ENCODE measurements at places on chromosomes 11 and 22. TPM values are rescaled to one million over a fixed set of nuclear protein-coding genes. Genes with fewer than 3 reads are reported as not detected.

APOA4 gene
- not detected for total RNA-seq

GSTT2 gene
- not detected for total RNA-seq

GRAP2 gene
- 1.0 TPM for total RNA-seq

VPREB1 gene
- total RNA-seq: not detected

HNRNPUL2 gene
- 19.9 TPM for total RNA-seq

SLC22A6 gene
- not detected for total RNA-seq

ZDHHC8 gene
- total RNA-seq: 30.0 TPM

CEP164 gene
- total RNA-seq: 45.1 TPM

ANKRD13D gene
- 84.7 TPM for total RNA-seq

DNA sequence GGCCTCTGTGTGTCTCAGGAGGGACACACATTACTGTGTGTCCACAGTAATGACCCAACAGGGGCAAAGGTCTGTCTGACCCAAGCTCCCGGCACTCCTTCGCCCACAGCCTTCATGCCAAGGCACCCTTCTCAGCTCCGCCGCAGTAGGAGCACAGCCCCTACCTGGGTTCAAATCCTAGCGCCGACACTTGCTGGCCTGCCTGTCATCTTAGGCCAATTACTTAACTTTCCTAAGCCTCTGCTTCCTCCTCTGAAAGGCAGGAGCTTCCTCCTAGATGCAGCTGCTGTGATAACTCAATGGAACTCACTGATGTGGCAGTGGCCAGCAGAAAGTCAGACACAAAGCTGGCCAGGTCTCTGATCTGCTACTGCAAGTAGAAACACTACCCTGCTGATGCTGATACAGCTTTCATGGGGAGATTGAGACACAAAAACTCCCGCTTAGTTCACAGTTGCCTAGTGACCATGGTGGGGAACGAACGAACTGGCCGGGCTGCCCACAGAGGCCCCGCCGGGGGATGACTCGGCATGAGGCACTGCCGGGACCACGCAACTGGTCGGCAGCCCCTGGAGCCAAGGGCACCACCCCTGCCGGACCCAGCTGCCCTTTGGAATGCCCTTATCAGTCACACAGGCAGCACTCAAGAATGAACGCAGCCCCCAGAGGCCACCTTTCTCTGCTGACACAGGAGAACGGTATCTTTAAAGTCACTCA is 8.1 kb downstream of the EHD1 start:
- no peak for DNase-seq

GRCh38 chr11:8732748-8733241 is 50.2 kb downstream of the RPL27A start:
- peak; percentile 54 for DNase-seq

- DNase-seq: no peak
Observed at GRCh38 chr11:73670808-73671207, 24.4 kb downstream of the PLEKHB1 start.

- no peak for DNase-seq
Observed at GRCh38 chr11:22670830-22671229, 4.4 kb downstream of the GAS2 start.

DNA sequence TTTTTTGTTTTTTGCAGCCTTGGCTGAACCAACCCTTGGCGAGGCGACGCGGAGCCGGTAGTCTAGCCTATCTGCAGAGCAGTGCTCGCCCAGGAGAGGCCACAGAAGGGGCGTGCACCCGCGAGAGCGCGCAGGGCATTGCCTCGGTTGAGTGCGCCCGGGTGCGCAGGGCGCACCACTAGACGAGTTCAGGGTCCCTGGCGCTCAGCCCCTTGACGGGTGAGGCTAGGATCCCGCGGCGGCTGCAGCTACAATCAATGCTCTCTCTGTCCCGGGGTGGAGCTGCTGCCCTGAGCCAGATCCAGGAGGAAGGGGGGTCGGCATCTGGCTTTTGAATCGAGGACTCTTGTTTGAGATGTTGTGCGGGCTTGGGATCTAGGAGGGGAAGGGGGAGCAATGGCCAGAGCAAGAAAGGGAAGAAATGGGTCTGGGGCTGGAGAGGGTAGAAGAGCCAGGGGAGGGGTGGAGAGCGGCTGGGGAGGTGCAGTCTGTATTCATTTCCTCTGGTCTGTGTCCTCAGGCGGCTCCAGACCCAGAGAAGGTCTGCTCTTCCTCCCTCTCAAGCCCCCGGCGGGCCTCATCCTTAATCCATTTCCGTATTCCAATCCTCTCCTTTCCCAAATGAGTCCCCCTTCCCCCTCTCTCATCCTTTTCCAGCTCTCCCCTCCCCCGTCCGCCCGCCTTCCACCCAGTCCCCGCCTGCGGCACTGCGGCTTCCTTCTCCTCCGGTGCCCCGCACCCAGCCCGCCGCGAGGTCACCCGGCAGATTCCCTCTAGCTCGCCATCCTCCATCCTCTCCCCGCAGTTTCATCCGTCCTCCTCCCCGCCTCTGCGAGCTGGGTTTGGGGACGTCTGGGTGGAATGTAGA is 797 bp downstream of the THY1 start:
- DNase-seq: no peak

- DNase-seq: no peak
Observed at GRCh38 chr11:120040151-120040840, 97.6 kb downstream of the TRIM29 start.

DNA sequence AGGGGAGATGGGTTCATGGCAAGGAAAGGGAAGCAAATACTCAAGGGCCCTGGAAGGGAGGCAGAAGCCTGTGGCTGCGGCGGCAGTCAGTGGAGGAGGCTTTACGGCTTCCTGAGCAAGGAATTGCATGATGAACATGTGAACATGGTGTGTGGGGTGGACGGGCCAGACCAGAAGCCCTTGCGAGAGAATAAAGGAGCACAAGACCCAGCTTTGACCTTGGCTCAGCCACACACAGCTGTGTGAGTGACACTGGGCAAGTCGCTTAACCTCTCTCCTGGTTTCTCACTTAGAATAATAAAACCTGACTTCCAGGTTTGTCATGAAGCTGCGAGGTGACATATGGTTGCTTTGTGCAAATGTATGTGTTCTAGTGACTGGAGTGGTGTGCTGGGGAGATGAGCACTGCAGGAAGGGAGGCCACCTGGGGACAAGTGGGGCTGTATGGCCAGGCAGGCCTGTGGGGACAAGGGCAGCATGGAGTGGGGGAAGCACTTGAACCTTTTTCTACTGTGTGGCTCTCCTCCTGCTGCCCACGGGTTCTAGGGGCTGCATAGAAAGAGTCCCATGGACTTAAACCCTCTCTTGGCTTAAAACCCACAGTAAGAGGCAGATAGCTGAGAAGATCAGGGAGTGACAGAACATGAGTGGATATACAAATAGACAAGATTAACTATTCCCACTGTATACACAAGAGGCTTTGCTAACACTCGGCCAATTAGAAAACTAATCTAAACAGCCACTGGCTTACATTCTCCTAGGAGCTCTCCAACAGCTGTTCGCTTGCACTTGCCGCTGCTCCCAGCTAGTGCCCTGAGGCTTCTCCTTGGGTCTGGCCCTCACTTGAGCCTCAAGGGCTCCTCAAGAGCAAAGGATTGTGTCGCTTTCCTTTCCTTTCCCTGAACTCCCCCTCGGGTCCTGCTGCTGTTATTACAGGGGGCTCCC is 67.3 kb upstream of the CDON start:
- DNase-seq: no peak

- no peak for DNase-seq
Observed at GRCh38 chr11:38182126-38182866, 1584.3 kb upstream of the RAG2 start.

GRCh38 chr22:46240907-46241306 is 9.2 kb downstream of the CDPF1 start:
- DNase-seq: no peak

DNA sequence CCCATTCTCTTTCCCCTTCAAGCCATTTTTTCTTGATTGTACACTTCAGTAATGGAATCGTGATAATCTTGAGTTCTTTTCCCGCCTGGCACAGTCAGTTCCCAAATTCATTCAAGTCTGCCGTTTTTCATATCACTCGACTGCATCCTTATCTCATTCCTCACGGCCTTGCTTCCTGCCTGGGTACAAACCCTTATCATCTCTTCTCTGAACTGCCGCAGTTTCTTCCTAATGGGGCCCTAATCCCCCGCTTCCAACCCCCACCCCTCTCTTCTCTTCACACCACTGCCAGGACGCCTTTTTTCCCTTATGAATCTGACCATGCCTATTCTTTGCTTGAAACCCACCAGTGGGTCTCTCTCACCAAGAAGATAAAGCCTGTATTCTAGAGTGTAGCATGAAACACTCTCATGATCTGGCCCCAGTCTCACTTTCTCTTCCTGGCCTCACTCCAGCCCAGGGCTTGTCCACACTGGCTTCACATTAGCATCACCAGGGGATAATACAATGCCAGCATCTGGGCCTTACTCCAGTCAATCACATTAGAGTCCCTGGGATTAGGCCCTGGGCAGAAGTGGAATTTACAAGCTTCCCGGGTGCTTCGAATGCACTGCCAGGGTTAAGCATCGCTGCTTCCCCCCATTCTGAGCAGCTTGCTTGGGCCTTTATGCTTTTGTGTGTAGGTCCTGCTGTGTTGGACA is 102.1 kb downstream of the FBXO7 start:
- DNase-seq: no peak

DNA sequence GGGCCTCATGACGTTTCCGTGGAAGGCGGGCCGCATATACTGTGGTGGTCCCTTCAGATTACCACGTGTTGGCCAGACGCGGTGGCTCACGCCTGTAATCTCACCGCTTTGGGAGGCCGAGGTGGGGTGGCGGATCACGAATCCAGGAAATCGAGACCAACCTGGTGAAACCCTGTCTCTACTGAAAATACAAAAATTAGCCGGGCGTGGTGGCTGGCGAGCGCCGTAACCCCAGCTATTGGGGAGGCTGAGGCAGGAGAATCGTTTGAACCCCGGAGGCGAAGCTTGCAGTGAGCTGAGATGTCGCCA is 853 bp upstream of the DENND6B start:
- no peak for DNase-seq

GRCh38 chr22:28034760-28035401 is 115.8 kb upstream of the PITPNB start:
- peak; percentile 88 for DNase-seq

DNA sequence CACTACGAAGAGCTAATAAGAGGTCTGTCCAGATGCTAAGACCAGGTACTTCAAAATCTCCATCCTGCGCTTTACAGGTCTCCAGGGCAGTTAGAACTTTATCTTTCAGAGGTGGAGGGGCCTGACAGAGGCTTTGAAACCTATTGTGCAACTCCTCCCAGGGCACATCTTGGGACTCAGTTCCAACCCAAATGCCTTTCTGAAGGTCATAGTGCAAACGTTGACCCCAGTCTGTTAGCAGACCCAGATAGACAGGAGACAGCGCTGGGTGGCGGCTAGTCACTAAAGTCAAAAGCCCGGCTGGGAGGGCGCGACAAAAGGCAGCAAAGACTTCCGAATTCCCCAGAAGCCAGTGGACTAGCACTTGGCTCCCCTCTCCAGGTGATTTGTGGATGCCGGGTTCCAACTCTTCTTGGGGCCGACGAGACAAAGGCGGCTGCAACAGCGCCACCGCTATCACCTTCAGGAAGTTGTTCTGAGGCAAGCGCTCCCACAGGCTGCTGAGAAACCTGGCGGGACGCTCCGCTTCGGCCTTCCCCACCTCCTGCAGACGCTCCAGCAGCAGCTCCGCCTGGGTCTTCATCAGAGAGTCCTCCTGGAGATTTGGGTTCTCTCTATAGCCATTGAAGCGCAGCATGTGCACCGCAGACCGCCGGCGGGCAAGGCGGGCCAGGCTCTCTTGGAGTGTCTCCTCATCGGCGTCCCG is 728 bp downstream of the FANCF start:
- DNase-seq: peak; percentile 94

- no peak for DNase-seq
Observed at GRCh38 chr11:131663405-131664200, 293.2 kb downstream of the NTM start.

DNA sequence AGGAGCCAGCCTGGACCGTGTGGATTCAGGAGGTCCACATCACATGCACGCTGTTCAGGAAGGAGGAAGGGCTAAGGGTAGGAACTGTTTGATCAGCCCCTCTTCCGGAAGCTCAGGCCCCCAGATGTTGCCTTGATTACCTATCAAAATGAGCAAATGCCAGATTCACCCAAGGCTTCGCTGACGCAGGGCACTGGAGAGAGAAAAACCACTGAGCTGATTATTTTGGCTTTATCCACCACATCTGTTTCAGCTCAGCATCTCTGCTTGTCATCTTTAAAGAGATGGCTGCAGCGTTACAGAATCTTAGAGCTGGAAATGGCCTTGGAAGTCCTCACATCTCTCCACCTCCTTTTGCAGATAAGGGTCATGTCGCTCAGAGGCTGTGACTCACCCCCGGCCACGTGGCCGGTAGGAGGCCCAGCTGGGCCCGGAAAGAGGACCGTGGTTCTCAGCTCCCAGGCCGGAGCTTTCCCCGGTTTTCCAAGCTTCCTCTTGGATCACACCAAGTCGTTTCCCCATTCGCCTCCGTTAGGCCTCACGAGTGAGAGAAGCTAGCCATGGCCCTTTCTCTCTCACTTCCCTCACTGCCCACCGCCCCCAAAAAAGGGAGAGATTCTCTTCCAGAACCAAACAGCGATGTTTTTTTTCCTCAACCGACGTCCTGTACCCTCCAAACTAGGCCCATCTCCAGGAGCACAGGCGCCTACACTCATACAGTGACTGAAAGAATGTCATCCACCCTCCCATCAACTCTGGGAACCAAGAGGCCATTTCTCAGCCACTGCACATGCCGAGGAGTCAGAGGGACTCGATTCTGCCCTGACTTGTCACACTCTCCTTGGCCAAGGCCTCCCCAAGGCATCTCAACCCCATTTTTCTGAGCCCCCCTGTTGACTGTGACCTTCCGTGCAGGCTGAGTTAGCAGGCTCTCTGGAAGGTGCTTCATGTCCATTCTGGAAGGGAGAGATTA is 37.6 kb downstream of the LIF start:
- DNase-seq: peak; percentile 91

GRCh38 chr11:115439385-115439784 is 64.8 kb downstream of the CADM1 start:
- DNase-seq: no peak

DNA sequence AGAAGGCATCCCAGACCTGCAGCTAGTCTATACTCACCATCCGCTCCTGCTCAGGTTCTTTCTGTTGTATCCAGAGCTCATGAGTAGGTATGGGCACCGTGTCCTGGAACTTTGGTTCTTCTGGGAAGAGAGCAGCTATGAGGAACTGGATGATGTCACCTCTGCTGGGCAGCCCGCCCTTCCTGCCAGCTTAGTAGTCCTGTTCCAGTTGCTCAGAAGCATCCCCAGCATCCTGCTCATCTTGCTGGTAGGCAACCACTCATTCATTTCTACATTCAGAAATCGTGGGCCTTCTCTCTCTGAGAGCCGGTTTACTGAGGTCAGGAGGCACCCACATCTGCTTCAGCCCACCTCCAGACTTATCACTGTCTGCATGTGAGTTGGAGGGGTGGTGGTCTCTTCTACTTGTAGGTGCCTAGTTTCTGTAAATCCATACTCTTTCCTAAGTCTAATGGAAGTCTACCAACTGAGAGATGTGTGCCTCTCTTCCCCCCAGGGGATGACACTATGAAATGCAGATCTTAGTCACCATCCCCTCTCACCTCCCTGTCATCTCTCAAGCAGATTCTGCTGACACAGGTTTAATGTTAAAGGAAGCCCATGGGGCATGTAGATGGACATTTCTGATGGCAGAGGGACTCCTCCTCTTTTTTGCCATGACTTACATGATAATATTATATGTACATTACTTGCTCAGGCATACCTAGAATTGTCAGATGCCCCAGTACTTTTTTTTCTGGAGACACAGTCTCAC is 29.6 kb upstream of the CCDC134 start:
- DNase-seq: no peak

Measured in lower leg skin (tissue), 4 donors.